NCI-H1092 (cell line): ENCODE measurements at places on chromosomes 3 and 15.

- DNase-seq = no peak
These were observed 40.1 kb downstream of the FNDC3B start for GRCh38 chr3:172079326-172079976.

DNA sequence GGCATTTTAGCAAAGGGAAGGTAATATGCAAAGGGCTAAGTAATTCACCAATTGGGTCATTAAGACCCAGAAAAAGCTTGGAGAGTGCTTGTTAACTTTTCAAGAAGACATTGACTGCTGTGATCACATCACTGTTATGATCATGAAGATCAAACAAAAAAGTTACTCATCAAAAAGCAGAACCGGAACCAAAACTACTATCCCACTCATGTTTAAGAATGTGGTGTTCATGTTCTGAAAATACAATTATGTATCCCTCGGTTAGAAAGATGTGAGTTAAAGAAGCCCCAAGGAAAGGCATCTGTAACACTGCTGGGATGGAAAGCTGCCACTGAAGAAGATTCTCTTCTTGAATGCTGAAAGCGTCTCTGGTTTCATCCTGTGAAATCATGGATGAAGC lies 32.6 kb downstream of the BBX start:
- DNase-seq = no peak

DNA sequence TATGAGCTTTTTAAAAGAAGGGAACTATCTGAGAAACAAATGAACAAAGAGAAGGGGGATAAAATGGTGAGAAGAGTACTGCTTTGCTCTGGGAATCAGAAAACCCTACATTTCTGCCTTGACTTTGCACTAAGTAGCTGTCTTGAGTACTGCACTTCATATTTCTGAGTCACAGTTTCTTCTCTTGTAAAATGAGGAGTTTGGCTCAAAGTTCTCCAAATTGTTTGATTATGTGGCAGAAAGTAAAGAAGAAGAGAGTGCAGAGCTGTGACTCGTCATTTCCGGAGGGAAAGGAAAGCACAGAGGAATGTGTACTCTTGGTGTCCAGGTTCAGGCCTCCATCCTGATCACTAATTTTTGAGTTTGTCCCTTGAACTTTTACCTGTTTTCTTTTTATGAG lies 54.7 kb downstream of the TP63 start:
- no peak for DNase-seq

DNA sequence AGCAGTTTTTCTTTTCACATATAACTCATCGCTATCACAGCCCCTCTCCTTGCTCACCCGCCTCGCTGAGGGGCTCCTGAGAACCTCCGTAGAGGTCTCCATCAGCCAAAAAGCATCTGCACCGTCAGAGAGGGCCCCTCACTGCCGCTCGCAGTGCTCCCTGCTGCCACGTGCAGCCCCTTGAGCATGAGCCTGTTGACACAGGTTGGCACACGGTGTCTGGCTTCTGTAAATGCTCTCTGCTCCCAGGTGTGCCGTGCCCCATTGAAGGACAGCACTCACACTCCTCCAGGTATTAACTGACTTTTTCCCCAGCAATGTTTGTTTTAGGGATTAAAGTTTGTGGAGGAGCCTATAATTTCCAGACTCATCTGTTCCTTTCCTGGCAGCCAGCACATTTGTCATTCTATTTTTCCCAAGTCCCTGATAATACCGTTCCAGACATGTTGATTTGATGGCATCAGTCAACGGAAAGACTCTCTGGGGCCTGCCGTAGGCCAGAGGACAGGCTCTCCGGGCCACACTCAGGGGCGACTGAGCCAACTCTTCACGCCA lies 2.1 kb upstream of the FURIN start:
- DNase-seq = no peak

GRCh38 chr3:194161131-194162045 lies 25.4 kb downstream of the HES1 start:
- no peak for DNase-seq

- DNase-seq = peak; percentile 4
These were observed 145.8 kb upstream of the THRB start for GRCh38 chr3:24640330-24640877.

- DNase-seq = no peak
These were observed 108.1 kb upstream of the LSAMP start for GRCh38 chr3:116553355-116553754.

- no peak for DNase-seq
These were observed 116.4 kb upstream of the RAD18 start for GRCh38 chr3:9079676-9080075.

DNA sequence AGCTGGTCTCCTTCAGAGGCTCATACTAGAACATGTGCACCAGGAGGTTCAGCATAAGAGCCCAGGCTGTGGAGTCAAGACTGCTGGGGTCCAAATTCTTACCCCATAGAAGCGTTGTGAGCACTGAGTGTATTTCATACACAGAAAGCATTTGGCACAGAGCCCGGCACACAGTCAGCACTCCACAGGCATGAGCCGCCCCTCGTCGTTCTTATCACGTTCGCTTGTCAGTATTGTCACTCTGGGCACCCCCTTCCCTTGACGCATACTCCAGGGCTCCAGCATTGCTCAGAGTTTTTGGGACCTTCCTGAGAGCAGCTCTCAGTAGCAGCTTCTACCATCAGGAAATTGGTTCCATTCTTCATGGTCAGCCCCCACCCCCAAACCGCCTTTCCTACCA lies 25.2 kb downstream of the CORO2B start:
- DNase-seq = no peak

GRCh38 chr3:74134831-74135230 lies 479.6 kb downstream of the CNTN3 start:
- no peak for DNase-seq

DNA sequence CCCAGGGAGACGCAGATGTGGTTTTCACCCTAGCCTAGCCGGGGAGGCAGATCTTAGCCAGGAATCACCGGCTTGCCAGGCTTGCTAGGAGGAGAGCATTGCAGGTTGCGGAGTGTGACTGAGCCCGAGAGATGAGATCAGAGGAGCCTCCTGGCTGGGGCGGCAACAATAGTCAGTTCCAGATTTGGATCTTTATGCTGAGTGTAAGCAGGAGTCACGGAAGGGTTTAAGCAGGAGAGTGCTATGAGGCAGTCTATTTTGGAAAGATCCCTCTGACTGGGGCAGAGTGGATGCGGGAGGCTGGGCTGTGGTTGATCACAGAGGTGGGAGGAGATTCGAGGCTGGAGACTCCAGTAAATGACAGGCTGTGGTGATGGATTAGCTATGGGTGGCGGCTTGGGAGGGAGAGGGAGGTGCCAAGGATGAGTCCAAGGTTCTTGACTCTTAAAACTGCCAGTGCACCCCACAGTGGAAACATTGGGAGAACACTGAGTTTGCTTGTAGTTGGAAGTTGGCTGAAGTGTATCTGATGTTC lies 10.4 kb upstream of the BAHD1 start:
- DNase-seq = no peak

- DNase-seq = no peak
These were observed 20.0 kb downstream of the EFCC1 start for GRCh38 chr3:129021140-129021551.

GRCh38 chr3:171832989-171833388 lies 10.2 kb upstream of the TMEM212 start:
- no peak for DNase-seq

- no peak for DNase-seq
These were observed 61.8 kb downstream of the ZBBX start for GRCh38 chr3:167318306-167318705.

DNA sequence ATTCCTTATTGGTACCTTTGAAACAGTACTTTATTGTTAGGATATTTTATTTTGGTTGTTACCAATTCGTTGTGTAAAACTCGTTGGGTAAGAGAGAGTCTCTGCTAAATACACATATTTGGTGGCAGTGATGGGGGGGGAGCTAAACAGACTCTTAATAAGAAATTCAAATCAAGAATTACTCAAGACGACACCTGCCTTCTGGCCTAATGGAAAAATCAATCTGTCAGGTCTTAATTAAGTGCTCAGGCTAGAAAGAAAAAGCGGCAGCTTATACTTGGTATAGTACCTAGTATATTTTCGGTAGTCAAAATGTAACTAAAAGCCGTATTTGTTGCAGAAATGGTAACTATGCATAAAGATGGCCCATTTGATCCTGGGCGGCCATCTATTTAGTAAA lies 18.2 kb downstream of the FOXP1 start:
- DNase-seq = no peak

DNA sequence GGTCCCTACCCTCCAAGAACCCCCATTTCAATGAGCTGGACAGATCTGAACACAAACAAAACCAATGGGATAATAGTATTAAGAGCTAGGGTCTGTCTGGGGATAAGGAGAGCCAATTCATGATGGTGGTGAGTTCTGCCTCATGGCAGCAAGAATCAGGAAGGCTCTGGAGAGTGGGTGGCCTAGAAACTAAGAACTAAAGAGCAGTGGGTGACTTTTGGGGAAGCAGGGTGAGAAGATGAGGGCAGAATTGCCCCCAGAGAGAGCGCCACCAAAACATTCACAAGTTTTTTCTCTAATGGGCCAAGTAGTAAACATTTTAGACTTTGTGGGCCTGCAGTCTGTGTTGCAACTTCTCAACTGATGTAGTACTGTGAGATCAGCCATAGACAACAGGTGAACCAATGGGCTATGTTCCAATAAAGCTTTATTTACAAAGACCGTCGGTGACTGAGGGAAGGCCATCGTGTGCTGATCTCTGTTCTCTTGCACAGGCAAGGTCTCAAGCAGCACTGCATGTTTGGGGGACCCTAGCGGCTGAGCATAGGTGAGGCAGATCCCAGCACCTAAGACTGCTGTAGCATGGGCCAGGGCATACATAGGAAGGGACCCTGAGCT lies 225.5 kb upstream of the ST8SIA2 start:
- no peak for DNase-seq

GRCh38 chr3:176741664-176742047 lies 455.6 kb downstream of the TBL1XR1 start:
- DNase-seq = no peak

DNA sequence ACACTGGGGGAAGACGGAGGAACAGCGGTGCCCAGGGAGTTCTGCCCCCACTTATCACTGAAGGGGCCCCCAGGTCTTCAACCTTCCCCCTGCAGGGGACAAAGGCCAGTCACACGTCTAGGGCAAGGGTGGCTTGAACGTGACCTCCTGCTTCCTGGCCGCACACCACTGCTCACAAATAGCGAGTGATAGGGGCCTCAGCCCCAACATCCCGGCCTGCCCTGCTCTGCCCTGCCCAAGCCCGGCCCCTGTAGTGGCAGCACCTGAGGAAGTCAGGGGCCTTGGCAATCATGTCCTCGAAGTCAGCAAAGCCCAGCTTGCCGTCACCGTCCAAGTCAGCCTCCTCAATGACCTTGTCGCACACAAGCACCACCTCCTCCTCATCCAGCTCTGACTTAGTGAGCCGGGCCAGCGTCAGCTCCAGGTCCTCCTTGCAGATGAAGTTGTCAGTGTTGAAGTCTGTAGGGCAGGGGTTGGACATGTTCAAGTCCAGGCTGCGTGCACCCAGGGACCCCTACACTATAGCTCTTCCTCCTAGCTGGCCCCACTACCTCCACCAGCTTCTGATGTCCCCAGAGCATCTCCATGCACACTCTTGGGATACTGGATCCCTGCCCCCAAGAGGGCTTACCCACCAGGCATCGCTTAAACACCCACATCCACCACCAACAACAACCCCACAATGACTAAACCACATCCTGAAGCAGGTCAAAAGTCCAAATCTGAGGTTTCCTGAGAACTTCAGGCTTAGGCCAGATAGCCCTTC lies 13.3 kb downstream of the SH2D7 start:
- no peak for DNase-seq

- no peak for DNase-seq
These were observed 51.8 kb downstream of the NSUN3 start for GRCh38 chr3:94114666-94115065.

- peak; percentile 8 for DNase-seq
These were observed 9.7 kb downstream of the ITIH4 start for GRCh38 chr3:52820736-52821135.

DNA sequence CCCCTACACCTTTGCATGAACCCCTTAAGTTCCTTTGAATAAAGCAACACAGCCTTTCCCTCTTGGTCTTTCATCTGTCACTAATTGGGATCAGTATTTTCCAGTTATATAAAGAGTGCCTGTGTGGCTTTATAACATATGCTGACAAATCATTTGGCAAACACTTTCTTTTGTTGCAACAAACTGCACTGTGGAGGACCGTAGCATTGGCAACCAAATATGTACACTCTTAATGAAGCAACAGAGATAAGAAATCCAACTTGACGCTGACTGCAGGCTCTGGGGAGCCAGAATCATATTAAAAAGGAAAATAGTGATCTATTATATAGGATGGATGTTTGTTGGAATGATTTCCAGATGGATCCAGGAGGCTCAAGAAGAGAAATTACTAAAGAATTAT lies 120.1 kb upstream of the PRICKLE2 start:
- no peak for DNase-seq

- DNase-seq = no peak
These were observed 14.2 kb downstream of the RAB6B start for GRCh38 chr3:133881492-133881891.

DNA sequence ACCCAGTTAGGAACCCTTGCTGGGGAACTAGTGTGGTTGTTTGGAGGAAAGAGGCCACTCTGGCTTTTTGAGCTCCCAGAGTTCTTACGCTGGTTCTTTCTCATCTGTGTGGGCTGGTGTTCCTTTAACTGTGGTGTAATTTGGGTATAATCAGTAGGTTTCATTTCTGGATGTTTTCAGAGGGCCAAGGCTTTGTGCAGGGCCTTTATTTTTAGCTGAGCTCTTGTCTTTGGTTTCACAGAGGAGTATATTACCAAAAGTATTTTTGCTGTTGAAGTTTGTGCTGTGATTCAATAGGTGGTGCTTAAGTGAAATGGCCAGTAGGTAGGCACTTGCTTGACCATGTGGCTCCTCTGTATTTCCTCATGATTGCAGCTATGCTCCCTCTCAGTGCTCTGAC lies 357.9 kb downstream of the KCNH8 start:
- no peak for DNase-seq

DNA sequence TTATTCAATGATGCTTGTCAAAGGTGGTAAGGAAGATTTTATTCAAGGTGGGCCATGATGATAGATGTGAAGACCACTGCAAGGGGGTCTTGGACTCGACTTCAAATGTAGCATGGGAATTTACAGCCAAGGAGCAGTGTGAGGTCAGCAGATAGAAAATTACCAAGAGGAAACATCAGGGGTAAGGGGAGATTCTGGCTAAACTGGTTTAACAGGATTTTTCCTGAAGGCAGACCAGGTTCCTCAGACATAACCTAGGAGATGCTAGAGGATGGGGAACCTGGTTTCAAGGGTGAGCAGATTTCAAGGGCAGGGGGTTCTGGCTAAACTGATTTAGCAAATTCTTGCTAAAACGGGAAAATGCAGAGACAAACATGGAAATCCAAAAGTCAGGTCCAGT lies 464.9 kb downstream of the TAFA4 start:
- no peak for DNase-seq

- no peak for DNase-seq
These were observed 227.5 kb upstream of the MDFIC2 start for GRCh38 chr3:70539908-70540307.

DNA sequence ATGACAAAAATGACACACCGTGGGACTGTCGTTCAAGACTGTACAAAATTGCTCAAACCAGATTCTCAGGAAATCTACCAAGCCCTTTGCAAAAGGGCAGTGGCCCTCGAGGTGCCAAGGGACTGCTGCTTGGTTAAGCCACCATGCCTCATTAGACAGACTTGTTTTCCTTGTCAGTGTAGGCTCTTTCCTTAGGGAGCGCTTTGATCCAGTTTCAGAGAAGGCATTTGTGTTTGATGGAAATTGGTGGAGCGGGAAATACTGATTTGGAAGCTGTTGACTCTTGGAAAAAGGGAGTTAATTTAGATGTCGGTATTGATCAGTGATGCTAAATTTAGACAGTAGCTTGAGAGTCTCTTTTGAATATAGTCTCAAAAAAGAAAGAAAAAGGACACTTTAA lies 304.3 kb upstream of the UMPS start:
- no peak for DNase-seq
